ENCODE measurements at places on chromosomes 6 and 20. TPM values are rescaled to one million over a fixed set of nuclear protein-coding genes. Genes with fewer than 3 reads are reported as not detected.

The SLC17A4 gene
- total RNA-seq: 9.6 TPM

The RNF39 gene
- 0.73 TPM for total RNA-seq

The SAYSD1 gene
- 20.8 TPM for total RNA-seq

The SLCO4A1 gene
- total RNA-seq: 26.7 TPM

The CTAGE9 gene
- total RNA-seq: 0.20 TPM
